ENCODE measurements at places on chromosomes 2 and 18.

- no peak for DNase-seq
Observed at GRCh38 chr18:74153377-74153776, 5.1 kb downstream of the TIMM21 start.

- DNase-seq: no peak
Observed at GRCh38 chr2:129585760-129586159, 393.7 kb upstream of the RAB6C start.

- peak; percentile 32 for DNase-seq
Observed at GRCh38 chr2:206981739-206982340, 42.5 kb downstream of the CPO start.

DNA sequence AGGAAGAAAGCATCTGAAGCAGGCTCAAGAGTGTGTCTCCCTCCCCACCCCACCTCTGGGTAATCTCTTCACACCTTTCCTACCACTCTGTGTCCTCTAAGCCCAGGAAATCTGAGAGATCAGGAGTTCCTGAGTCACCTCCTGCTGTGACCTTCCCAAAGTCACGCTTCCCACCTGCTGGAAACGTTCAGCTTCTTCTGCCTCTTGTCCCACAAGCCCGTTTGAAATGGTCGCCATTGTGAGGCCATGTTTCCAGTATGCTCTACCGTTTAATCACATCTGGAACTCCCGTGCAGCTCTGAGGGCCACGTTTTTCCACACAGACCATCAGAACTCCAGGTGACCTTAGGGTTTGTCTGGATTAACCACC lies 25.9 kb downstream of the GREB1 start:
- DNase-seq: no peak
